Putamen (tissue), 1 donor: ENCODE measurements at places on chromosomes 16 and 17.

DNA sequence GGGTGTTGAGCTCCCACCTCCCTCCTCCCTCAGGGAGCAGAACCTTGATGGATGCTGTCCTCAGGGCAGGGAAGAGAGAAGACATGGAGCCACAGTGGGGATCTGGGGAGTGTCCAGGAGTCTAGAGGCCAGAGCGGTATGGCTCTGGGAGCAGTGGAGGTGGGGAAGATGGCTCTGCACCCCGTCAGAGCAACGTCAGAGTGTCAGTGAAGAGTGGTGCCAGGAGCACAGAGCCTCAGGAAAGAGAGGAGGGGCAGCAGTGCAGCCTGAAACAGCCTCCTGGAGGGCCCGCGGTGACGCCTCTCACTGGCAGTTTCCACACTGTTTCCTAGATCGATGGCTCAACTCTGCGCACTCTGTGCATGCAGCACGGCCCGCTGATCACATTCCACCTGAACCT lies 23.2 kb upstream of the SLC5A11 start:
- no peak for DNase-seq

DNA sequence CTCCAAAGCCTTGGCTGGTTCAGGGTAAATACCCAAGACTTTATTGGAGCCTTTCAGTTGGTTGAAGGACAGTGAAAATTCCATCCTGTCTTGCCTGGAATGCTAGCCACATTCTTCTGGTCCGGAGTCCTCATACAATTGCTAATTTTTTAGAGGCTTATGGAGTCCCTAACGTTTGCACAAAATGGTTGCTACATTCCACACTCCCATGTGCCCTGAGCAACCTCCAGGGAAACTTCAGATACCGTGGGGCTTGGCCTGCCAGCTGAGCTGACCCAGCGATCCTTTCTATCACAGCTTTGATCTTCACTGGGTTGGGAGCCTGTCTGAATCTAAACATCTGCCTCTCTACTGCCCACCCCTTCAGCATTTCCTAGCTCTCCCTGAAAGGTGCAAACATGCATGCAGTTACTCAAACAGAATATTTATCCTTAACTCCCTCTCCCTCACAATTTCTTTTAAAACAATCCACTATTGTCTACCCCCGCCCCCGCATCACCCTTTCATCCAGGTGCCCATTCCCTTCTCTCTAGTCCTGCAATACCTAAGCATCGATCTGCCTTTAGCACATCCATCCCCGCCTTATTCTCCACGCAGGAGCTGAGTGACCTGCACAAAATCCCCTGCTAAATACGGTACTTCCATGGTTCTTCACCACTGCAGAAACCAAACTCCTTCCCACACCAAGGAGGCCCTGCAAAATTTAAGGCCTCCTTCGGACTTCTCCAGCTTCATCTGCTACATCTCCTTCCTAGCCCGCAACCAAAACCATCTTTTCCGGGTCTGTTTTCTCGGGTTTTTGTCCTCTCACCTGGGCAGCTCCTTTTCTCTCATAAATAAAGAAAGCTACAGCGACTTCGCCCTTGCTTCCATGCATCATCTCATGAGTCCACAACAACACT lies 810 bp upstream of the GAN start:
- peak; percentile 13 for DNase-seq

GRCh38 chr17:75456039-75456416 lies 407 bp upstream of the TMEM94 start:
- DNase-seq: no peak

DNA sequence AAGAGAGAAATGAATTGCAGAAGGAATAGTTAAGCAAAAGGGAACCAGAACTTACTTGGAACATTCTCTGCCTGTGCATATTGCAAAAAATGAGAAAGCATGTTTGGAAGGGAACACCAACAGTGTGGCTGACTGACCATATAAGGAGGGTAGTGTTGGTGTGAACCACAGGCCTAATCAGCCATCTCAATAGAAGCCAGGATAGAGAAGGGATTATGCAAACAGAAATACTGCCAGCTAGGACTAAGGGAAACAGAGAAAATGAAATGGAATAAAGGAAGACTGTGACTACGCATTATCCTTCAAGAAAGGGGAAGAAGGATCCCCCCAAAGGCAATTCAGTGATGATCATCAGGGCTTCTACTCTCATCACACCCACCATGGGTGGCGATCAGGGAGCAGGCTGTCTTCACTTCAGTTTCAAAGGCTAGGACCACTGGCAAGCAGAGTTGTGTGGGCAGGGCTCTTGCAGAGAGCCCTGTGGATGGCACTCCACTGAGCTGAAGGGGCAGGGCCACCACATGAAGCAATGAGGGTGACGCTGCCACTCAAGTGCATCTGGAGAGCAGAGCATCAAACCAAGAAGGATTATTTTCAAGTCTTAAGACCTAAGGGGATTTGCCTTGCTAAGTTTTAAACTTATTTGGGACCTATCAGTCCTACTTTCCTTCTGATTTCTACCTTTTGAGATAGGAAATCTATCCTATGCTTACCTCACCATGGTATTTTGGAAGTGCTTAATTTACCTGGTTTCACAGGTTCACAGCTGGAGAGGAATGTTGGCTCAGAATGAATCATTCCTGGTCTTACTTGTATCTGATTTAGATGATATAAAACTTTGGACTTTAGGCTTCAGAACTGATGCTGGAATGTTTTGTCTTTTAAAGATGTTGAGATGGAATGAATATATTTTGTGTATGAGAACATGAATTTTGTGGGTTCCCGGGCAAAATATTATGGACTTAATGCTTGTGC lies 140.5 kb downstream of the SSH2 start:
- DNase-seq: no peak

DNA sequence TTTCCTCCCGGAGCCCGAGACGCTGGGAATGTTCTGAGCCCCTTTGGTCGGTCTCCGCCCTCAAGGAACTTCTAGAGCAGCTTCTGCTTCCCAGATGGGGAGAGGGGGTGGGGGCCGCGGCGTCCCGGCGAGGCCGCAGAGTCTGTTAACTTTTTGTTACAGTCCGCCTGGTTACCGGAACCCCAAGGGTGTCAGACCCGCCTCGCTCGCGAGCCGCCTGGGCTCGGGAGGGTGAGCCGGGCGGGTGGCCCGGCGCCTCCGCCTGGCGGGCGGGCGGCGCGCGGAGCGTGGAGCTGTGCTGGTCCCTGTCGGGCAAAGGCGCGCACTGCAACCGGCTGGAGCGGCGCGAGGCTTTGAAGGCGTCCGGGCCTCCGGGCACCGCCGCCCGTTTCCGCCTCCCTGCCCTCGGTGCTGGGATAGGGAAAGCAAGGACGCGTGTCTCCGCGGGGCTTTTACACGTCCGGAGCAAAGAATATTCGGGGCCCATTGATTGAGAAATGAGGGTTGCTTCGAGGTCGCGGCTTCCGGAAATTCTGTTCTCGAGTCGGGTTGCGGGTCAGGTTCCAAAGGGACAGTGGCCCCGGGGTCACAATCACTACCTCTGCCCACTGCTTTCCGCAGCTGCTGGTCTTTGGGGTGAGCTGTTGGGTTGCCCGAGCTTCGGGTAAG lies 1.7 kb downstream of the HS3ST3B1 start:
- peak; percentile 35 for DNase-seq

DNA sequence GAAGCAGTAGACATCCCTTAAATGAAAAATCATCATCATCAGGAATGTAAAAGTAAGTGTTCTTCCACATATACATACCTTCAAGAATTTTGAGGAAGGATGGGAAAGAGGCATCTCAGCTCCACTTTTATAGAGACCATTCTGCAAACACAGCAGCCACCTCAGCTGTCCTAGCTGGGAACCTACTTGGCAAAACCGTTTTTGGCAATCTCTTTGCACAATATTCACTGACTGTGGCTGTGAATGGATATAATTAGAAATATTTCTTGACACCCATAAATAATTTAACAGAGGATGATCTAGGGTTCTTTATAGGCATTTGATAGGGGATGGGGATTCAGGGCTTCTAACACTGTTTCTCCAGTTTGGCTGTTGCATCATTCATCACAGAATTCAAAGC lies at the start of gene MYH4:
Gene MYH4, minus strand, starts transcription at position 101 of the 400 bp plus-strand sequence. CDS start 2,814 bp downstream, outside the sequence.
- no peak for DNase-seq
